Upper lobe of right lung (tissue), 1 donor: ENCODE measurements at places on chromosomes 3 and 15. TPM values are rescaled to one million over a fixed set of nuclear protein-coding genes. Genes with fewer than 3 reads are reported as not detected.

ILDR1 gene
- 6.9 TPM for total RNA-seq

GRCh38 chr3:72340476-72341379, 507.5 kb downstream of the SHQ1 start:
- no peak for DNase-seq

- no peak for DNase-seq
Observed at GRCh38 chr3:126319701-126320295, 37.4 kb downstream of the KLF15 start.

- DNase-seq: no peak
Observed at GRCh38 chr3:115836944-115837343, 213.6 kb downstream of the GAP43 start.

GRCh38 chr15:79027532-79028410, 62.8 kb downstream of the RASGRF1 start:
- no peak for DNase-seq

DNA sequence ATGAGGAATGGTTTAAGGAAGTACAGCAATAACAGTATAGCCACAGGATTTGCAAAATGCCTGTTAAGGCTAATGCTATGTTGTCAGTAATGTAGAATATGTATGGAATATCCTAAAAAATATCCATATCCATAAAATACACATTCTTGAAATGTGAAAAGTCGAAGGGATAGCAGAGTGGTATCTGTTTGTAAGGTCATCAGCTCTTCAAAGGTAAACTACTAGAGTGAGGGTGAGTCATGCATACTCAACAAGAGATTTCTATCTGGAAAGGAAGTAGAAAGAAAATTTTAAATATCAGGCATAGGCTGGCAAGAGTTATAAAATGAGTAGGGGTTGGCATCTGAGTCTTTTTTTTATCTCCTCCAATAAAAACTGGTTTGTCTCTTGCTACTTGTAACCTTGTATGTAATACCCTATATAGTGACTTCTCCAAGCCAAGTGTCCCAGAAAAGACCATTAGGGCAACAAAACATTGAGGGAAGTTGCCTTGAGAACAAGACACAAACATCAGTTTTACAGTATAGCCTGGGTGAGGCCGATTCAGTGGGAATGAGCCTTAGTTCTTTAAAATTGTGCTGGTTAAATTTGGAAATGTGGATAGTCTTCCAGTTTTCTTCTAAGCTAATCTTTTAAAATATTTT, 103.1 kb downstream of the SPATA16 start:
- no peak for DNase-seq

GOLGA6L7 gene
- total RNA-seq: not detected

- DNase-seq: peak; percentile 64
Observed at GRCh38 chr15:53978253-53978906, at the start of gene UNC13C. TSS of gene UNC13C (plus strand) at chr15:53978441. CDS start at chr15:54012904, 34,463 bp downstream.

GOLGA6B gene
- total RNA-seq: not detected
